ENCODE measurements at places on chromosomes 11 and 22.

DNA sequence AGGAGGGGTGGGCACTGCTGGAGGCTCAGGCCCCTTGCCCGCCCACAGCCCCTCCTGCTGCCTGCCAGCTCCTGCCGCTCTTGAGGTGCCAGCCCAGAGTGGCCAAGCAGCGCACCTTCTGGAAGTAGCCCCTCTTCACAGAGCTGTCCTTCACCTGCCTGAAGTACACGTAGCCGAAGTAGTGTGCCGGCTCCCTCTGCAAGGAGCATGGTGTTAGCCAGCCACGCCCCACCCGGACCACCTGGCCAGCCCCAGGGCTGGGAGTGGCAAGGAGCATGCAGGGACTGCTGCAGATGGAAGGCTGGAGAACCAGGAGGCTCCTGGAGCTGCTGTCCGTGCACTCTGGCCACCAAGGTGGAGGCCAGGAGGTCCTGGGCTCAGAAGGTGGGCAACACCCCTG is 9.6 kb downstream of the DENND6B start:
- DNase-seq: no peak

DNA sequence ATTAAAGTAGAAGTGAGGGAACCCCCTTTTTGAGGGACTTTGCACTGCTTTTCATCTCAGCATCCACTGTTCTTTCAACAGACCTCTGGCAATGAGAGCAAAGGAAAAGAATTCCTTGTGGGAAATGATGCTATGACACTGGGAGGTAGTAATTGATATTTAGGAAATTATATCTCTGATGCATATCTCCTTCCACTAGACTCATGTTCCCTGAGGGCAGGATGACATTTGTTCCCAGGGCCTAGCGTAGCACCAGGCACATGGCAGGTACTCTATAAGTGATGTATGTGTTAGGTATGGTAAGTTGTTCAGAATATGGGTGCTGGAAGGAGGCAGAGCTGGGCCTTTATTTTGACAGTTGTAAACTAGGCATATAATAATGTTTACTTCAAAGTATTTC is 142.9 kb downstream of the CCDC81 start:
- DNase-seq: no peak

GRCh38 chr11:124538019-124538418 is 5.4 kb downstream of the OR8B12 start:
- DNase-seq: peak; percentile 84

GRCh38 chr11:70463478-70464255 is 65.3 kb downstream of the CTTN start:
- DNase-seq: no peak

DNA sequence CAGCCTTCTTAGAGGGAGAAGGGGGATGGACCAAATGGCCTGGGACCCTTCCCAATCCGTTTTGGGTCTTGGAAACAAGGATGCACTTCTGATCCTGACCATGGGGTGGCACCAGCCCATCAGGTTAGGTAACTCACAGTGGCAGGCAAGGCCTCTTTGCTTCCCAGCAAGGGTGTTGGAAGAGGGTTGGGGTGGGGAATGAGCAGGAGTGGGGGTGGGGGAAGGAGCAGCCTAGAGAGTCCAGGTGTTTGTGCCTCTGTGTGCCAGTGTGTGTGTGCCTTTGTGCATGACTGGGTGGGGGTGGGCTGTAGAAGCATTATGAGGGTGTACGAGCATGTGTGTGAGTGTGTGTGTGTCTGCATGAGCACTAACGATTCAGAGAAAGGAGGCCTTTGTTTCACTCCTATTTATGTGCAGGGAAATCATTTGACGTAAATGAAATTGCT is 213.1 kb downstream of the INSC start:
- DNase-seq: peak; percentile 16

DNA sequence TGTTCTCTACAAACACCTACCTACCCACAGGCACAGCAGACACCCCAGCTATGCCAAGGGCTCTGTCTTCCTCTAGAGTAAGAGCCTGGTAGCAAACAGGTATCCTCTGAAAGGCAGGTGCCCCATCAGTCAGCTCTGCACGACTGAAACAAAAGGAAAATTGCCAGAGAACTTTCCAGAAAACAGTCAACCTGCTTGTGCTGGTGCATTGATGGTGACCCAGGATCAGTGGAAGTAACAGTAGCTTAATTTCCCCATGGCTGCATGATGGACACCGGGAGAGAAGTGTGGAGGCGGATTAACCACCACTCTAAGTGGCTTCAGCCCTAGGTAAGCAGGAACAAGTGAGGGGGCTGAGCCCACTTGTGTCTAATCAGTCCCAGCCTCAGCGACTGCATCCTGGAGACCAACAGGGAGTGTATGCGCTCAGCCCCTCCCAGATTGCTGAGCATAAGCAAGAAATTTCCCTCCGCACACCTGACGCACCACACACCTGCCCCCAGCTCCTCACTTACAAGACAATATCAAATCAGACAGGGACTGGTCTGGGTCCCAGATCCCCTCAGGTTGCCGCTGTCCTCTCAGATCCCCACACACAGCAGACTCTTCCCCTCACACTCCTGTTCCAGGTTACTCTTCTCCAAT is 70.7 kb upstream of the IGLL5 start:
- DNase-seq: no peak

- no peak for DNase-seq
Observed at GRCh38 chr11:92735039-92735438, 234.4 kb upstream of the MTNR1B start.

DNA sequence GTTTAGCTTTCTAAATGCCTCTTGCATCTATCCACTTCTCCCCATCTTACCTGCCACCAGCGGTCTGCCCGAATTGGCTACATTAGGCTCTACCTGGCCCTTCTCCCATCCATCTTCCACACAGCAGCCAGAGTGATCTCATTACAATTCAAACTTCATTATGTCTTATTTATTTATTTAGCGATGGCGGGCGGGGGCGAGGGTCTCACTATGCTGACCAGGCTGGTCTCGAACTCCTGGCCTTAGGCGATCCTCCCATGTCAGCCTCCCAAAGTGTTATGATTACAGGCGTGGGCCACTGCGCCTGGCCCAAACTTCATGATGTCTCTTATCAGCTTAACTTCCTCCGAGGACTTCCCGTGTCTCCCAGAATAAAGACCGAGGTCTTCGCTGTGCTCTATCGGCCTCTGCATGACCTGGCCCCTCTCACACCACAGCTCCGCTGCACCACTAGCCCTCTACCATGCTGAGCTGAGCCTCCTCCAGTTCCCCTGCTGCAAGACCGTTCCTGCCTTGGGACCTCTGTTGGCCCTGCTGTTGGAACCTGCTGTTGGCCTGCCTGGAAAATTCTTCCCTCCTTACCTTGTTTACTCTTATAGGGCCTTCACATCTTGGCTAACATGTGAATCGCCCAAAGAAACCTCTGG is 870 bp upstream of the CTTN start:
- no peak for DNase-seq

DNA sequence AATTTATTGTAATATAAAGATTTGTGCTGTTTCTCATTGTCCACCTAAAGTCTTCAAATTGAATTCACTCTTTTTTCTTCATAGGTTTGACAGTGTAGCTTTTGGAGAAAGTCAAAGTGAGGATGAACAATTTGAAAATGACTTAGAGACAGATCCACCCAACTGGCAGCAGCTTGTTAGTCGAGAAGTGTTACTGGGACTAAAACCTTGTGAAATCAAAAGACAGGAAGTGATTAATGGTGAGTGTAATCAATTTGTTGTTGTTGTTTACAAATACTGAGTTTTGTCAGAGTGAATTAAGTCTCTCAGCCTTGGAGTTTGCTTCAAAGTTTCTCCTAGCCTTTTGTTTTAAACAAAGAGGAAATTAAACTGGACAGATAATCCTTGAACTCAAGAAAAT is 53.6 kb upstream of the GRIK4 start:
- DNase-seq: no peak

- no peak for DNase-seq
Observed at GRCh38 chr11:8231979-8232378, 31.7 kb downstream of the LMO1 start.

DNA sequence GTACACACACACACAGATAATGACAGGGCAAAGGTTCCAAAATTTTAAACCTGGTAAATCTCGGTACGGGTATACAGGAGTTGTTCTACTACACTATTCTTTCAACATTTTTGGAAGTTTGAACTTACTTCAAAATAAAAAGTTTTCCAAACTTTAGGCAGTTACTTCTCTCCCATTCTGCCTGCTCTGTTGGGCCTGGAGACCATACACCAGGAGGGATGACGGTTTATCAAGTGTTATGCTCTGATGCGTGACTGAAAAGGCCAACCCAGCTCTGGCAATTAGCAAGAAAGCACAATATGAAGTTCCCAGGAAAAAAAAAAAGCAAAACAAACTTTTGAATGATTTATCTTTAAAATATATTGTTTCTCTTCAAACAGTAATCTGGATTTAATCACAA is 969 bp downstream of the SERPIND1 start:
- no peak for DNase-seq

DNA sequence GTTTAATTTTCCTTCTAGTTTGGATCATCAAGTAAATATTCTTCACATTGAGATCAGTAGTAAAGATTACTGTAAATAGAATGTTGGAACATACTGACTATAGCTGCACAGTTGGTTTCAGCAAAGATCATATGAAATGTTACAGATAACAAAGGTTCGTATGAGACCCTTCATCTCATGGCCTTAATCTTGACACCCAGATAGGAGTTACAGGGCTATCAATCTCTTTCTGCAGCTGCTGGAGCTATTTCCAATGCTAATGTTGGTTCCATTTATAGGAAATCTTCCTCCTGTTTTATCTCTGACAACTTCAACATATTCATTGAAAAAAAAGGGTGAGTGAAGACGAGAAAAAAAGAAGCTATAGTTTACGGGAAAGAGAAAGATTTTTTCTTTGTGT is 495.6 kb downstream of the JRKL start:
- DNase-seq: no peak
